ENCODE measurements at places on chromosomes 3 and 15. TPM values are rescaled to one million over a fixed set of nuclear protein-coding genes. Genes with fewer than 3 reads are reported as not detected.

Gene CCR9
- not detected for polyA plus RNA-seq

Gene FRMD4B
- 1.3 TPM for polyA plus RNA-seq

Gene MKRN2OS
- not detected for polyA plus RNA-seq

DNA sequence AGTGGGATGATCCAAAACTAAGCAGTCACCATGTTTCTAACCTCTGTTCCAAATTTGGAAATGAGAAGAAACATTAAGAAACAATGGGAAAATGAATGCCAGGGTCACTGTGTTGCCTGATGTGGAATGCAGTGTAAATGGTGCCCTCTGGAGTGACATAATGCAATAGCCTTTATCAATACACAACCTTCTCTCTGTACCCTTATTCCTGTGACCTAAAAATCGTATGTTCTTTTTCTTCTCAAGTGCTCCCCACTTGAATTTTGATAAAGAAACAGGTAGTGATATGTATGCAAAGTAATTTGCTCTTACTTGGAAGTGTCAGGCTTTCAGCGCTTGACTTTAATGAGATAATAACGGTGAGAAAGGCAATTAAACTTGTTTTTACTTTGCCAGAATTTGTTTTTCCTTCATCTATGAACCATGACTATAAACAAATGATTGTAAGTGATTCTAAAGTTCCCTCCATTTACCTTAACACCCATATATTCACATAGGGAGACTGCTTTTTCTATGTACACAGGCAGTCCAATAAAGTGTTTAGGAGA is 145.8 kb upstream of the THRB start:
- DNase-seq: no peak

GRCh38 chr3:193906849-193907410 is 229.0 kb upstream of the HES1 start:
- DNase-seq: no peak
